ENCODE measurements at places on chromosomes 12 and 14. TPM values are rescaled to one million over a fixed set of nuclear protein-coding genes. Genes with fewer than 3 reads are reported as not detected.

GRCh38 chr12:65756956-65757511, 67.2 kb upstream of the HMGA2 start:
- peak; percentile 6 for DNase-seq

DNA sequence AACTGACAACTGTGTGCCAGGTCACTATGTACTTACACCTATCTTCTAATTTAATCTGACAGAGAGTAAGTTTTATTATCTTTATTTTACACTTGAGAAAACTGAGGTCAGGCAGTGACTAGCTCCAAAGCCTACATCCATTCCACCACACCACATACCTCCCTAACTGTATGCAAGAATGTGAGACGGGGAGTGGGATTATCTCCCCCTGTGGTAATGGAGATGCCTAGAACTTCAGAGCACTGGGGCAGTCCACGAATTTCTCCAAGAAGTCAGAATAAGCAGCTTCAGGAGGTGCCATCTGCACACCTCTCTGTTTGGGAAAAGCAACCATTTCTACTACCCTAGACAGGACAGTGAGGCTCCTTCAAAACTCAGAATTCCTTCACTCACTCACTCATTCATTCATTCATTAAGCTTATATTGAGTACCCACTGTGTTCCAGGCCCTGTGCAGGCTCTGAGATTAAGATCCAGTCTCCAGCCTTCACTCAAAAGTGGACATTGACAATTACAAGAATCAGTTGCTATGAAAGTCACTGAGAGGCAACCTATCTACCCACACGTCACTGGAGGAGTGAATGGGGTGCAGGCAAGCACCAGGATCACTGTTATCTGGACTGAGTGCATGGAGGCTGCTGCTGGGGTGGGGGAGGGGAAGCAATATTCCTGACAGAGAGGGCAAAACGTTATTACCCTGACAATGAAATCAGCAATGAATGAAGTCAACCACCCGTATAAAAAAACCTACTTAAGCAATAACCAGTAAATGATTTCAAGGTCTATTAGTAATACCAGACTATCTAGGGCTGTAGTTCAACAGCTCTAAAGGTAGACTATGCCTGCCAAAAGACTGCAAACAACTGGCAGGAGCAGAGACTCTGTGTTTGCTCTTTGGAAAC, 18.0 kb downstream of the SLC7A7 start:
- no peak for DNase-seq

- no peak for DNase-seq
Observed at GRCh38 chr12:19652386-19652785, 213.1 kb downstream of the AEBP2 start.

GRCh38 chr14:73235531-73236155, 1.7 kb upstream of the PAPLN start:
- DNase-seq: no peak

GRCh38 chr12:7210642-7211151, 21.2 kb downstream of the PEX5 start:
- no peak for DNase-seq

DNA sequence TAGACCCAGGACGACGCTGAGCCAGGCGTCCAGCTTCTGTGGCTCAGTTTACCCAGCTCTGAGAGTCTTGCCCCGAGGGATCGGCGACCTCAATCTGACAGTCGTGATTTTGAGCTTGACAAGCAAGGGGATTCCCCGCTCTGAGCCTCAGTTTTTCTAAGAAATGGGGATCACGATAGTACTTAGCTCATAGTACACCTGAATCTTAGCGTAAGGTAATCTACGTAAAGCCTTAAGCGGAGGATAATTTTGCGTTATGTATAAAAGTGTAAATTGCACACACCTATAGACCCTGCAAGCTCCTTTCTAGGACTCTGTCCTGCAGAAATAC, 285 bp downstream of the MVK start:
- DNase-seq: no peak

DNA sequence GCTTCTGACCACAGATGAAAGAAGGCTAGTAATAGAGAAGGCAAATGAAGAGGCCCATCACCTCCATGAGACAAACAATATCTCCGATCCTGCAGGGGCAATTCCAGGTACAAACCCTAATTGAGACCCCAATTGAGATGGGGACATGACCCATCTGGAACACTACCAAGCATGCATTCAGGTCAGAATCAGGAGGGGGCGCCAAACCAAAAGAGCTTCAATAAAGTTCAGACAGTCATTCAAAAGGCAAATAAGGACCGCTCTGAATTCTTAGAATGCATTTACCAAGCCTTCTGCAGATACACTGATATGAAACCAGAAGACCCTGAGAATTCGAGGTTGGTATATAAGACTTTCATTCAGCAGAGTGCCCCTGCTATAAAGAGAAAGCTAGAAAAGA, 10.2 kb upstream of the EDDM3B start:
- DNase-seq: peak; percentile 62

DNA sequence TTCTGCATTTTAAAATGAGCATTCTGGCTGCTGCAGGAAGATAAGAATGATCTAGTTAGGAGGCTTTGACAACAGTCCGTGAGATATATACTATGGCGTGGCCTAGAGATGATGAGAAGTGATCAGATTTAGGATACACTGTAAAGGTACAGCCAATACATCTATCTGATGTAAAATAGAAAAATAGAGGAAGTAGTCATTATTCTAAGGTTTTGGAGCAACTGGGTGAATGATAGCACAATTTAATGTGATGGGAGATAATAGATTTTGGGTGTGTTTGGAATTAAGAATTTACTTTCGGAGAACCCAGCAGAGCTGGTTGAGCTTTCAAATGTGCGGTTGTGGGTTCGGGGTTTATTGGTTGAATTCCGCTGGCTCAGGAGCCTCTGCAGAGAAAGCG, at the start of gene ANP32D:
TSS of gene ANP32D (plus strand) at position 301 of the 400 bp plus-strand sequence. CDS start 106 bp downstream, outside the sequence.
- no peak for DNase-seq

DNA sequence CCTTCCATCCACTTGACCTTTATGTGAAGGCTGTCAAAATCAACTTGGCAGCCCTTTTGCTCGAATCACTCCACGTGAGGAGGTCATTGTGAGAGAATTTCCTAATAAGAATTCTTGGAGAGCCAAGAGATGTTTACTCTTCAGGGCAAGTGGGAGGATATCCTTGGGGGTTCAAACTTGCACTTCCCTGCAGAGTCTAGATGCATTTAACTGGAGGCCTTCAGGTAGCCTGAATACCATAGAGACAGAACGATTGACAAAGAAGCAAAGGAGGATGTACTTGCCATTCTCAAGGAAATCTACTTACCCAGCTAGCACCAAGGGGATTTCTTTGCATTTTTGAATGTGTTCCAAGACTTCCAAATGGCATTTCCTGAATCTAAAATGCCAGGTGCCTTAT, 1702.6 kb upstream of the FLRT2 start:
- DNase-seq: no peak

DNA sequence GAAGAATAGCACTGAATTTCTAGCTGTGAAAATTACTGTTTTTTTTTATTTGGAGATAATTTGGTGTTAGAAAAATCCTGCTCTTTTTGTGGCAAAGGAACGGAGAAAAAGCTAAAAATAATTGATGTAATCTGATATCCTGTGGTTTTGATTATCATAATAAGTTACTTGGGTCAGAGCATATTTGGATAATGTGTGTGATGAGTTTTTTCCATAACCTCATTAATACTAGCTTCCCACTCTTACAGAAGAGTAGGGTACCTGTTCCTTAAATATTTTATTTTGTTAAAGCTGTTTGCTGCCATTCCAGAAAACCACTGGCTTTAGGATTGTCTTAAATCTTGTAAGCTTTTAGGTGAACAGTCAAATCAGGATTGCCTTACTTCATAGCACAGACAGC, 4.7 kb downstream of the PSMC6 start:
- no peak for DNase-seq

DNA sequence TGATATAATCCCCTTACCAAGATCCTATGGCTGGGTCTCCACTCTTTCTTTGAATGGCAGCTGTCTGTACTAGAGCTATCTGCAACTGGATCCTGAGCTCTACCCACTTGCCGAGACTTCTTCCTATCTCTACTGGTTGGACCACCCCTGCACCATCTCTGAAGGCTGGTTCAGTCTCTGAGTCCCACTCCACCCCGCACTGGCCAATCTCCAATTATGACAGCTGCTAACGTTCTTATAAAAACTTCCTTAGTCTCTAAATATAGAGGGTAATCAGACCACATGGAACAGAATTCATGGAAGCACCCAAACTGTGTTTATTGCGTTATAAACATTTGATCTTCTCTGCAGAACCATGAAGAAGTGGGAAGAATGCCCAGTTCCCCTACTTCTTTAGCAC, 186.6 kb upstream of the EEA1 start:
- no peak for DNase-seq

- no peak for DNase-seq
Observed at GRCh38 chr12:79763766-79764452, 73.1 kb upstream of the PAWR start.

DNA sequence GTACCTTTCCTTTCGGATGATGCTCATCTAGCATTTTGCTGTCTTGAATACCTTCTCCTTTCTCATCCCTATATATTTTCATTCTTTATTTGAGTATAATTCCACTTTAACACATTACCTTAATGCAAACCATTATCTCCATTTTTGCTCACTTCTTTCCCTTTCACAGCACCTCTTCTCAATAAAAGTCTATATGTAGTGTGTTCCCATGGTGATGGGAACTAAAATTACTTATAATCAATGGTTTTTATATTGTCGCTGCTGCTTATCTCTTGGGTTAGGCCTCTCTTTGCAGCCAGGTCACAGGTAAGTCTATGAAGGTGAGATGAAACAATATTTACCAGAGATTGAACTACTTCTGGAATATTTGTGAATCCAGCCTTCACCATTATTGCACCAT, 121.6 kb upstream of the FGD4 start:
- no peak for DNase-seq

DNA sequence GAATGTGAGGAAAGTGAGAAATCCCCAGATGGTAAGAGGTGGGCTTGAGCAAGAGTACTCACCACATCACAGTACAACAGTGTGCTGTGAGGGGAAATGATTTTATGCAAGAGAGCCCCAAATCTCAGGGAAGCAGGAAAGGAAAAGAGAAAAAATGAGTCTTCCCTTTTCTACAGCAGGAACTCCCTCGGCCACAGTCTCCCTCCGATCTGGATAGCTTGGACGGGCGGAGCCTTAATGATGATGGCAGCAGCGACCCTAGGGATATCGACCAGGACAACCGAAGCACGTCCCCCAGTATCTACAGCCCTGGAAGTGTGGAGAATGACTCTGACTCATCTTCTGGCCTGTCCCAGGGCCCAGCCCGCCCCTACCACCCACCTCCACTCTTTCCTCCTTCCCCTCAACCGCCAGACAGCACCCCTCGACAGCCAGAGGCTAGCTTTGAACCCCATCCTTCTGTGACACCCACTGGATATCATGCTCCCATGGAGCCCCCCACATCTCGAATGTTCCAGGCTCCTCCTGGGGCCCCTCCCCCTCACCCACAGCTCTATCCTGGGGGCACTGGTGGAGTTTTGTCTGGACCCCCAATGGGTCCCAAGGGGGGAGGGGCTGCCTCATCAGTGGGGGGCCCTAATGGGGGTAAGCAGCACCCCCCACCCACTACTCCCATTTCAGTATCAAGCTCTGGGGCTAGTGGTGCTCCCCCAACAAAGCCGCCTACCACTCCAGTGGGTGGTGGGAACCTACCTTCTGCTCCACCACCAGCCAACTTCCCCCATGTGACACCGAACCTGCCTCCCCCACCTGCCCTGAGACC, 7.8 kb downstream of the ATN1 start:
- DNase-seq: no peak

- DNase-seq: no peak
Observed at GRCh38 chr12:102757154-102757881, 159.7 kb downstream of the PAH start.

DNA sequence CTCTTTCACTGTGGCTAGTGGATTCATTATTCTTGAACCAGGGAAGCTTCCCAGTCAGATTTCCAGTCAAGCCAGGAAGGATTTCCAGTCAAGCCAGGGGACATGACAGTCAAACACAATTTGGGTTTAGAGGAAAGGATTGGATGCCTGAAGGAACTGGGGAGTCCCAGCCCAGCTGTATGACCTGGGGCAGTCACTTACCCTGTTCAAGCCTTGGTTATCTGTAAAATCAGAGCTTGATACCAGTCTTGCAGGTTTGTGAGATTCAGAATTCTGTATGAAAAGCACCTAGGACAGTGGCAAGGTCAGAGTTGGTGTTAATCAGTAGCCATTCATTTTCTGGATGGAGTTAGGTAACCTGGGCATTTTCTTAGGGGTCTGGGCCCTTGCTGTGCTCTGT, 152.7 kb downstream of the CHST11 start:
- no peak for DNase-seq

DNA sequence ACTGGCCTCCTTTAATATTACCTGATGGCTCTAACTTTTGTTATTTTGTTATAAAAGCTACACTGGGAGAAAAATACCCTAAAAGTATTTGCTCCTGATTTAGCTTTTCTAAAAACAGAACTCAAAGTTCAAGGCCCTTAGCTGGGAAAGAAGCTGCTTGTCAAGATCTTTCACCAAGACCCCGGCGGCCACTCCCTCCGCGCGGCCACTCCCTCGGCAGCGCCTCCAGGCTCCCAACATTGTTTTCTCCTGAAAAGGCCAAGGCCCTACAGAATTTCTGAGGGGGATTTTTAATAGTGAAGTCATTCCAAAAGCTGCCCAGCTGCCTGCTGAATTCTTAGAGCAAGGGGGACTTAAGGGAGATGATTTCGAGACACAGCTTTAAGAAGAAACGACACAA, 96.4 kb downstream of the NTN4 start:
- DNase-seq: no peak

DNA sequence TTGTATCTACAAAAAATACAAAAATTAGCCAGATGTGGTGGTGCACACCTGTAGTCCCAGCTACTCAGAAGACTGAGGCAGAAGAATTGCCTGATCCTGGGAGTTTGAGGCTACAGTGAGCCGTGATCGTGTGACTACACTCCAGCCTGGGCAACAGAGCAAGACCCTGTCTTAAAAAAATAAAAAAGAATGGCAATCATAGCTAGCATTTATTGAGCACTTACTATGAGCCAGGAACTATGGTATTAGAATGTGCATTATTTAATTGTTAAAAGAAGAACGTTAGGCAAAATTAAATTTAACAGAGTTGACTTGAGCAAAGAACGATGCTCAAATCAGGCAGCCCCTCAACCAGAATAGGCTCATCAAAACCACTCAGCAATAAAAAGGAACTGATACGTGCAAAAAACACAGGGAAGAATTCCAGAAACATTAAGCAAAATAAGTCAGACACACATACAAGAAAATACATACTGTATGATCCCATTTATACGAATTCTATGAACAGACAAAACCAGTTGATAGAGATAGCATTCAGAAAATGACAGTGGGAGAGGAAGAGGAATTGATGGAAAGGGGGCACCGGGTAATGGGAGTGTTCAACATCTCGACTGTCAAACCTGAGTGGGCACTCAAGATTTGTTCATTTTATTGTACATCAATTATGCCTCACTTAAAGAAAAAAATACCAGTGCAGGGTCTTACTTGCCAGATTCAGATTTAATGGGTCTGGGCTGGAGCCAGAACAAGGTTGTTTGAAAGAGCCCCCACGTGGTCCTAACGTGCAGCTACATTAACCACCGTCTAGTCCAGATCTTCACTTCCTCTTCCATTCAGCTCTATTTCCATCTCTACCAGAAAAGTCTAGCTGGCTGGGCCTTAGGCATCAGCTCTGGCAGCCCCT, 8.0 kb downstream of the SCNN1A start:
- DNase-seq: peak; percentile 62

GPRC5D gene
- total RNA-seq: not detected

SYCP3 gene
- total RNA-seq: not detected

SAMD15 gene
- 0.10 TPM for total RNA-seq

KLHDC1 gene
- 0.79 TPM for total RNA-seq

AHNAK2 gene
- total RNA-seq: 0.10 TPM

MGAT2 gene
- total RNA-seq: 20.6 TPM

AKAP6 gene
- total RNA-seq: 2.4 TPM

CCDC196 gene
- not detected for total RNA-seq

KRT75 gene
- not detected for total RNA-seq

Data from activated naive CD4-positive, alpha-beta T cell treated with anti-CD3 and anti-CD28 coated beads for 36 hours (primary cell).